KBM-7 (cell line): ENCODE measurements at places on chromosomes 1 and 21.

GRCh38 chr21:43467785-43468184 is 40.9 kb upstream of the SIK1 start:
- no peak for DNase-seq

DNA sequence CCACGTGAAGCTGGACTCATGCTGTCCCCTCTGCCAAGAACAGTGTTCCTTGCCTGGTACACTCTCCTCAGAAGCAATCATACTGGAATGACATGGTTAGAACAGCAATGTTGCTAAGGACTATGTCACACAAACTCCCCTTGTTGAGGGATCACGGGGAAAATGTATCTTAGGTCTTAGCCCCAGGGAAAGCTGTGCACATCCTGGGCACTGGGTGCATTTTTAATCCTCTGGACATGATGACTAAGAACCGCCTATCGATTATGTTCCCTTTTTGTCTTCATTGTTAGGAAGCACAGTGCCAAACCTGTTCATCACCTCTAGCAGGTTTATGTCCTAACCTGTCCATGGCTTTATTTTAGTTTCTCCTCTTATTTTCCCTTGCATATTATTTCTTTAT is 115.1 kb downstream of the HIVEP3 start:
- DNase-seq: no peak

DNA sequence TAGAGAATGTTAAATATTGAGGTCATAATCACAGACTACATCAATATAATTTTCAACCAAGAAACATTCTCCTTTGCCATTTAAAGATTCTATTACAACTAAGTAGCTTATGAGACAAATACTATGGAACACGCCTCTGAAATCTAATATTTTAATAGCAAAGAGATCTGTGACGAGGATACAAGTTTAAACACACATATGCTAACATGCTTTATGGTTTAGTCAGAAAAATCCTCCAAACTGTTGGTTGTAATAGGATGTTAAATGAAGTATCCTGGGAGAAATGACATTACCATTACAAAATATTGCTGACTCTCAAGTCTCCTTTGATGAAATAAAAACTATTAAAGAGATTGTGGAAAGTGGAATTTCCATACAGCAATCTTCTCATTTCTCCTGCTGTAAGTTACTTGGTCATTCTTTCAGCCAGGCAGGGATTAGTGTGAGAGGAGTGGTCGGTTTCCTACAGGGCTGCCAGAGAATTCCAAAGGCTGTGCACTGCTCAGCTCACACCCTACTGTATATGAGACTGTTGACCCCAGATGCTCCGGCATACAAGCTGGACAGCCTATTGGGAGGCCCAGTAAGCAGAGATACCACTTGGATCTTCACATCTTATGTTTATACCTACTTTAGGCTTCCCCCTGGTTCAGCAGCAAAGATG is 26.6 kb downstream of the SCYL3 start:
- DNase-seq: no peak

- no peak for DNase-seq
These were observed 43.1 kb downstream of the OR10J5 start for GRCh38 chr1:159492575-159493323.
